ENCODE measurements at places on chromosomes 13 and 19.

GRCh38 chr13:38664906-38665305 lies 22.0 kb upstream of the FREM2 start:
- DNase-seq: no peak

DNA sequence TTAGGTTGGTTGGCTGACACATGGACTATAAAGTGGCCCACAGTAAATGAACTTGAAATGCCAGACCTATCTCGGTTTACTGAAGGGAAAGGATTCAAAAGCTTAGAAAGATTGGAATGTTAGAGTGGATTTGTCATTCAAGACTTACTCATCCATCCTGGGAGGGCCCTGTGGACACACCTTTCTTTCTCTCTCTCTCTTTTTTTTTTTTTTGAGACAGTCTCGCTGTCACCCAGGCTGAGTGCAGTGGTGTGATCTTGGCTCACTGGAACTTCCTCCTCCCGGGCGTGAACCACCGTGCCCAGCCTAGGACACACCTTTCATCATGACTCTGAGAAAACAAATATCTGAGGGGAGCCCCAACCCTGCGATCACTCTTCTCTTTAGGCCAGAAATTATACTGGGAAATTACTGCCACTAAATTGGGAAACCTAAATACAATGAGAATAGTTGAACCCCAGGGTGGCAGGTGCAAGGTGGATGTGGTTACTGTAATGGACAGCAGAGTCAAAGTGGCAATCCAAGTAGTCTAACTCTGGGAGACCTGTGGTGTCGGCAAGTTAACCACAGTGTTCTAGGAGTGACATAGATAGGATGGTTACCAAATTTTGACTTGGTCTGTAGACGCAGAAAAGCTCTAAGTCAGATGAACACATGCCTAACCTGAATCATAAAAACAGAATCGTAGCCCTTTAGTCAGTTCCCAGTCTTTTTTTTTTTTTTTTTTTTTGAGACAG lies 47.1 kb upstream of the ZMYM5 start:
- DNase-seq: peak; percentile 1

DNA sequence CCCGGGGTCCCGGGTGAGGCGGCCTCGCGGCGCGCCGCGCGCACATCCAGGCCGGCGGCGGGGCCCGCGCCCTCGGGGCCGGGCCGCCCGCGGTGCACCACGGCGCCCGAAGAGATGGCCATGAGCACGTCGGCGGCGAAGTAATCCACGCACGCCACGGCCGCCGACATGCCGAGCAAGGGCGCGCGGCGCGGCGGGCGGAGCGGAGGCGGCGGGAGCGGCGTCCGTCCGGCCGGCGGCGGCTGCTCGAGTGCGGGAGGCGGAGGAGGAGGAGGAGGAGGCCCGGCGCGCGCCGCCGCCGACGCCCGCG lies at the start of gene KLF16:
KLF16 (minus strand) TSS at position 252 of the 310 bp plus-strand sequence; CDS start at position 170, 82 bp downstream.
- DNase-seq: no peak

DNA sequence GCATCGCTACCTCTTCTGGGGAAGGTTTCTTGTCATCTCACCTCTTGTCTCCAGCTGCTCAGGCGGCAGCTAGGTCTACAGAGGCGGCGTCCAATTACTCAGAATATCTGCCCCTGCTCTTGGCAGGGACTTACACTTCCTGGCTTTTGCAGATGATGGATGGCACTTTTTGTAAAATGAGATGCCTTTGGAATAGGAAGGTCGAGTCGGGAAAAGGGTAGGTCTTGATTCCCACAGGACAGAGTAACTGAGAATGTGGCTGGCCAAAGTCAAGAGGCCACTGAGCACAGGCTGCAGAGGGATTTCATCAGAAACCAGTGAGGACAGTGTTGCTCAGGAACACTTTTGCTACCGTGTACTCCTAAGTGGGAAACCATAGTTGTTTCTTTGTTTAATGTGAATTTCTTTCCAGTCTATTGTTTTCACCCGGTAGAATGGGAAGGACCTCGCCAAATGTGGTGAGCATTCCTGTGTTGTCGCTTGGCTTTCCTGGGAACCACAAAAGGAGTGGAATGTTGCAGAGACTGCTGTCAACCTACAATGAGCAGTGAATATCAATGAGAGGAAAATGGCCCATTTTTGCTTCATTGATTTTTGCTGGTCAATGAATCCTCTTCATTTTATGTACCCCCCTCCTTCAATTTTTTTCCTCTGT lies 383.7 kb downstream of the HS6ST3 start:
- no peak for DNase-seq

- DNase-seq: no peak
These were observed 511.5 kb downstream of the UQCRFS1 start for GRCh38 chr19:28701491-28701890.

GRCh38 chr19:10603873-10604459 lies 16.9 kb upstream of the AP1M2 start:
- DNase-seq: no peak

DNA sequence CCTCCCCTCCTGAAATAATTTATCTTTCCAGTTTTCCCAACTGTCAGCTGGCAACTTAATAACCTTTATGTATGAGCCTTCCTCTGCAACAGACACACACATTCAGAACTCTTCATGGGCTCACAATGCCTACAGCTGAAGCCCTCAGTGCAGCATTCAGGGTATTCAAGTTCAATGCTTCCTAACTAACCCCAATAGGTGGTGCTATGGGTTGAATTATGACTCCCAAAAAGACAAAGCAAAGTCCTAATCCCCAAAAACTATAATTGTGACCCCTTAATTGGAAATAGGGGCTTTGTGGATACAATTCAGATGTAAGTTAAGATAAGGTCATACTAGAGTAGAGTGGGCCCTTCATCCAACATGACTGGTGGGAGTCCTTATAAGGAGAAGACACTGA lies 202.2 kb downstream of the SUCLA2 start:
- DNase-seq: no peak

GRCh38 chr13:102599426-102600012 lies 2.7 kb downstream of the TPP2 start:
- DNase-seq: no peak

DNA sequence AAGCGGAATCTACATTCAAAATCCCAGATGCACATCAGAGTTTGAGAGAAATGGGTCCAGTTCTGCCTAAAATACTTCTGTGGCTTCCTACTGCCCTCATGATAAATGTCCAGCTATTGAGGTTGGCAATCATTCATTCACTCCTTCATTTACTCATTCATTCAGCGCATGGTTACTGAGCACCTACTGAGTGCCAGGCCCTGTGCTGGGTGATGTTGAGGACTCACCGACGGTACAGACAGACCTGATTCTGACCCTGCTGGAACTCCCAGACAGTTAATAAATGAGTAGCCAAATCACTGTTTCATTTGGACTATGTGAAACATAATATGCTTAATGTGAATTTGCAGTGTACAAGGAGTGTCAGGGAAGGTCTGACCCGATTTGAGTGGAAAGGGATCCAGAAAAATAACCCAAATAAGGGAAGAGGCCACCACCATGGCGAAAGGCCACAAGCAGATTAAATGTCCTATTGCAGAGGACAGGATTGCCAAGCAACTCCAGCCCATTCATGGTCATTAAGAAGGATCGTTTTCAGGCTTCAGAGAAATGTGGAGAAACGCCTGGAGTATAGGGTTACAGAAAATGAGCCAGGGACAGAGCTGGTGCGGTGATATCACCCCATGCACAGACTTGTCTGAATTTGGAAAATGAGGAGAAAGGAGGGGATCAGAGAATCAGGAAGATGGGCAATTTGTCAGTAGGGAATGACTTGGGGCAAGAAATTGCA lies 20.5 kb downstream of the DYRK1B start:
- no peak for DNase-seq

DNA sequence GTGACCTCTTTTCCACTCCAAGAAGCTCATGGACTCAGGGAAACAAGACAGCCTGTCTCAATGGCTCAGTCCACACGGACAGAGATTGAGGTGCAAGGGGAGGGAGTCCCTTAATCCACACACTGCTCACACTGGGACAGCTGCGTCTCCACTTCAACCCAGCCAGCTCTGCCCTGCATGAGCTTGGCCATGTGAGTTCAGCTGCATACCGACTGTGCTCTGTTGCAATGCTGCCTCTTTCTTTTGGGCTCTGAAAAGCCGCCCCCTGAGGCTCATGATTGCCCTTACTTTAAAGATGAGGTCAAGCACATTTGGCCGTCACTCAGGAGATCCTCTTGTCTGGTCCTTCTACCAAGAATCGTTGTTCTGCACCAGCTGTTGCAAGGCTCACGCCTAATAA lies 64.8 kb upstream of the KCTD15 start:
- no peak for DNase-seq

GRCh38 chr13:106041445-106041844 lies 494.0 kb downstream of the EFNB2 start:
- DNase-seq: no peak

- DNase-seq: no peak
These were observed 60.2 kb downstream of the ZNF136 start for GRCh38 chr19:12222980-12223630.

DNA sequence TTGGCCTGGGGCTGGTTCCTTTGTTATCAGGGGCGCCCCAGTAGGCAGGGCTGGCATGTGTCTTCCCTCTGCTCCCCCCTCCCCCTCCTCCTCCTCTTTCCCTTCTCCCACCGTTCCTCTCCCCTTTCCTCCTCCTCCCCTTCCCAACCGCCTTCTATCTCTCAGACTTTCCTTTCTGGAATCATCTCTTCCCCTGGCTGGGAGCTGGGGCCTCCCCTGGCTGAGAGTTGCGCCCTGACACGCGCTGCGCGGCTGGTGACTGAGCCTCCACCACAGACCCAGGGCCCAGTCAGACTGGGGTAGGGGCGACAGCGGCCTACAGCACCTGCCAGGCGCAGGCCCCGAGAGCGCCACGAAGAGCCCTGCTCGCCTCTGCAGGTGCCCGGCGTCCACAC lies 2.8 kb downstream of the PNMA8B start:
- no peak for DNase-seq

- DNase-seq: no peak
These were observed 279.6 kb downstream of the PCDH20 start for GRCh38 chr13:61136093-61136492.

GRCh38 chr13:77810878-77811277 lies 107.8 kb downstream of the EDNRB start:
- DNase-seq: no peak

DNA sequence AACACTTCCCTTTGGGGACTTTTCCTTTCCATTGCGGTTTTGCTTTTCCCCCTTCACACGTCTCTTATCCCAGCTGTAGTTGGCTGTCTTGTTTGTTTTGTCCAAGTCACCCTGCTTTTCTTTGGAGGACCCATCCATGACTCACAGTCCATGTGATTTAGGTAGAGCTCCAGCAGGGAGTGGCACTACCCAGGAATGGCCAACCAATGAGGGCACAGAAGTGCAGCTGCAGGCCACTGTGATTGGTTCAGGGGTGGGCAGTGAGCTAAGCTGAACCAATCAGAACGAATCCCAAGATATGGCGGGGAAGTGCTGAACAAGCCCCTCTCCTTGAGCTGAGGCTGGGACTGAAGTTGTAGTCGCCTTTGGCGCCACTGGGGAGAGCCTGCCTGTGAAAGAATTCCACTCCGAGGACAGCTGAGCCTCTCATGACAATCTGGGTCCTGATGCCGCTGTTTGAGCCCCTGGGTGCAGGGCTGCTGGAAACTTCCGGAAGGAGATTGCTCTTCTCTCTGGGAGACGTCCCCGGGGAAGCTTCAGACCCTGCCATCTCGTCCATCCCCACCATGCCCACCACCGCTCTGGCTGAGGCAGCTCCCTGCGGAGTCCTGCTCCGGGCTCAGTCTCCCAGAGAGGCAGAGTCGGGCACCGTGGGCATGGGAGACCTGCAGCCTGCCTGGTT lies 62.9 kb upstream of the URI1 start:
- DNase-seq: no peak

- DNase-seq: no peak
These were observed 89.5 kb downstream of the EFNB2 start for GRCh38 chr13:106445996-106446395.

- no peak for DNase-seq
These were observed 2.5 kb downstream of the CAMSAP3 start for GRCh38 chr19:7598180-7598579.

- DNase-seq: no peak
These were observed 9.9 kb downstream of the ZNF665 start for GRCh38 chr19:53183146-53183764.

- DNase-seq: no peak
These were observed 83.4 kb downstream of the GPR12 start for GRCh38 chr13:26677156-26677555.

- no peak for DNase-seq
These were observed 28.8 kb downstream of the EPN1 start for GRCh38 chr19:55703790-55704215.

DNA sequence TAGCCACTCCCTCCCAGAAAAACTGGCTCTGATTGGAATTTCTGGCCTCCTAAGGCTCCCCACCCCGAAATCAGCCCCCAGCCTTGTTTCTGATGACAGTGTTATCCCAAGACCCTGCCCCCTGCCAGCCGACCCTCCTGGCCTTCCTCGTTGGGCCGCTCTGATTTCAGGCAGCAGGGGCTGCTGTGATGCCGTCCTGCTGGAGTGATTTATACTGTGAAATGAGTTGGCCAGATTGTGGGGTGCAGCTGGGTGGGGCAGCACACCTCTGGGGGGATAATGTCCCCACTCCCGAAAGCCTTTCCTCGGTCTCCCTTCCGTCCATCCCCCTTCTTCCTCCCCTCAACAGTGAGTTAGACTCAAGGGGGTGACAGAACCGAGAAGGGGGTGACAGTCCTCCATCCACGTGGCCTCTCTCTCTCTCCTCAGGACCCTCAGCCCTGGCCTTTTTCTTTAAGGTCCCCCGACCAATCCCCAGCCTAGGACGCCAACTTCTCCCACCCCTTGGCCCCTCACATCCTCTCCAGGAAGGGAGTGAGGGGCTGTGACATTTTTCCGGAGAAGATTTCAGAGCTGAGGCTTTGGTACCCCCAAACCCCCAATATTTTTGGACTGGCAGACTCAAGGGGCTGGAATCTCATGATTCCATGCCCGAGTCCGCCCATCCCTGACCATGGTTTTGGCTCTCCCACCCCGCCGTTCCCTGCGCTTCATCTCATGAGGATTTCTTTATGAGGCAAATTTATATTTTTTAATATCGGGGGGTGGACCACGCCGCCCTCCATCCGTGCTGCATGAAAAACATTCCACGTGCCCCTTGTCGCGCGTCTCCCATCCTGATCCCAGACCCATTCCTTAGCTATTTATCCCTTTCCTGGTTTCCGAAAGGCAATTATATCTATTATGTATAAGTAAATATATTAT lies 6.1 kb downstream of the FOSB start:
- DNase-seq: no peak

- DNase-seq: no peak
These were observed 4.5 kb upstream of the STK24 start for GRCh38 chr13:98581381-98581780.

- no peak for DNase-seq
These were observed 171.9 kb downstream of the TBC1D4 start for GRCh38 chr13:75309981-75310580.

DNA sequence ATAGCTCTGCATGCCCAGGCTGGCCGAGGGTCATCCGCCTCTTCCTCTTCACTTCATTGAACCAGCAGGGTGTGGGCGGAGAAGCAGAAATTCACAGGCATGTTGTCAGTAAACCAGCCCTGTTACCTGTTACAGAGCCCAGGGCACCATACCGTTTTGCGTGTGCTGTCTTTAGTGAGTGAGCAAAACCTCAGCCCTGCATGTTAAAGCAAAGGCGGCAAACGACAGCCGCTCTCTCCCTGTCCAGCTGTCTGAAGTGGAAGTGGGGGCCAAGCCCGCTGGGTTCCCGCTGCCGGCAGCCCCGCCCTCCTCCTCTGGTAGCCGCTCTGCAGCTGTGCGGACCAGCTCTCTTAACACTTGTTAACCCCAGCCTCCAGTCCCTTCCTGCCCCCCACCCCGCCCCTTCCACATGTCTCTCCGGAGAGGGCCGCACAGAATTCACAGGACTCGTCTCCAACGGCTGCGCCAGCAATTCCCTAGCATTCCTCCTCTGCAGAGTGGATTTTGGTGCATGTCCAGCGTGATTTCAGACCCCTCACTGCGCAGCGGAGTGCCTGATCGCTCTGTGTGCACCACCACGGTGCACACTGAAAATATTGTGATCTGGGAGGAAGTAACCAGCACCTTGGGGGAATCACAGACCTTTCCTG lies 12.7 kb downstream of the KLHL26 start:
- no peak for DNase-seq
